T-helper 2 cell (primary cell): ENCODE measurements at places on chromosomes 7 and 10.

- no peak for DNase-seq
These were observed 33.1 kb downstream of the SEMA3C start for GRCh38 chr7:80885757-80886156.

DNA sequence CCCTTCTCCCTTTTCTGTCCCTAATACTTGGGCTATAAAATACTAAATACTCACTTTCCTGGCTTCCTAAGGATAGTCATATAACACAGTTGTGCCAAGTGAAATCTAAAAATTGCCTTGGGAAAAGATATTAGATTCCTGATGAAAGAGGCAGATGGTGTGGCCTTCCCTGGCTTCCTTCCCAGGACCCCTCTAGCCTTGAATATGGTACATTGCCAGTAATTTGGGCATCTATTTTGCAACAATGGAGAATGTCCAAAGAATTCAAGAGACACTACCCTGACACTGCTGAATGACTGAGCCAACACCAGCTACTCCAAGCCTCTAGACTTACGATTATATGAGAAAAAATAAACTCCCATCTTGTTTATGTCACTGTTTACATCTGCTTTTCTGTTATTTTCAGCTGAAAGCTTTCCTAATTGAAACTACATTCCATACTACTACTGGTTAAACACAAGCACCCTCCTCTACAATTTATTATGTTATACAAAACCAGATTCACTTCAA, 17.9 kb downstream of the COPG2 start:
- no peak for DNase-seq

- DNase-seq = no peak
These were observed 31.6 kb downstream of the RBM33 start for GRCh38 chr7:155676052-155676451.

- no peak for DNase-seq
These were observed 77.0 kb upstream of the GNA12 start for GRCh38 chr7:2920956-2921652.

GRCh38 chr10:128156999-128157755, 31.0 kb upstream of the MKI67 start:
- DNase-seq = no peak

- no peak for DNase-seq
These were observed 167.3 kb upstream of the DKK1 start for GRCh38 chr10:52146766-52147165.

DNA sequence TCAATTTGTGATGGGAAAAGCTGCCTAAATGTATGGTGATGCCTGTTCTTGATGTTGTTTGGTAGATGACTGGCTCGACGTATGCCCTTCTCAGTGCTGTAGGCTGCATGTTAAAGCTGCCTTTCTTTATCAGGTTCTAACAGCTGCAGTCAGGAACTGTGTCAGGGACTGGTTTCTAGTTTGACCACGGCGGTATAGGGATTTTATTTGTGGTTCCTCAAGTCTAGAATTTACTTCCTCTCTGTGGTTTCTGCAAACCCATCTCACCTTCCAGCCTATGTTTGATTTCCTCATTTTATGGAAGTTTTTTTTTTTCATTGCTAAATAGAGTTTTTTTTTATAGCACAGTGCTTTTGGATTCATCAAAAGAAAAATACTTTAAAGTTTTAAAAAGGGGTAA, 26.5 kb downstream of the LMTK2 start:
- peak; percentile 68 for DNase-seq

GRCh38 chr10:1413823-1414222, 323.5 kb downstream of the ADARB2 start:
- no peak for DNase-seq
